ENCODE measurements at places on chromosomes 4 and X. TPM values are rescaled to one million over a fixed set of nuclear protein-coding genes. Genes with fewer than 3 reads are reported as not detected.

- H3K4me1 ChIP-seq = no peaks in the 10 kb centered on the region
- no peaks in the 10 kb centered on the region for H3K36me3 ChIP-seq
- no peak overlapping the region for H3K27ac ChIP-seq
- DNase-seq = no peak
- H3K4me3 ChIP-seq = no peak overlapping the region
Measured at GRCh38 chr4:11847167-11847566, 418.5 kb upstream of the HS3ST1 start.

GRCh38 chrX:106702636-106703035 is 23.9 kb upstream of the RNF128 start:
- no peaks in the 10 kb centered on the region for H3K4me1 ChIP-seq
- DNase-seq = no peak

- H3K4me1 ChIP-seq = no peaks in the 10 kb centered on the region
- H3K27ac ChIP-seq = no peak overlapping the region
- no peak overlapping the region for H3K4me3 ChIP-seq
- DNase-seq = no peak
- H3K36me3 ChIP-seq = no peaks in the 10 kb centered on the region
- H3K27me3 ChIP-seq = no peaks in the 10 kb centered on the region
Measured at GRCh38 chrX:45068569-45068968, 132.1 kb downstream of the DIPK2B start.

DNA sequence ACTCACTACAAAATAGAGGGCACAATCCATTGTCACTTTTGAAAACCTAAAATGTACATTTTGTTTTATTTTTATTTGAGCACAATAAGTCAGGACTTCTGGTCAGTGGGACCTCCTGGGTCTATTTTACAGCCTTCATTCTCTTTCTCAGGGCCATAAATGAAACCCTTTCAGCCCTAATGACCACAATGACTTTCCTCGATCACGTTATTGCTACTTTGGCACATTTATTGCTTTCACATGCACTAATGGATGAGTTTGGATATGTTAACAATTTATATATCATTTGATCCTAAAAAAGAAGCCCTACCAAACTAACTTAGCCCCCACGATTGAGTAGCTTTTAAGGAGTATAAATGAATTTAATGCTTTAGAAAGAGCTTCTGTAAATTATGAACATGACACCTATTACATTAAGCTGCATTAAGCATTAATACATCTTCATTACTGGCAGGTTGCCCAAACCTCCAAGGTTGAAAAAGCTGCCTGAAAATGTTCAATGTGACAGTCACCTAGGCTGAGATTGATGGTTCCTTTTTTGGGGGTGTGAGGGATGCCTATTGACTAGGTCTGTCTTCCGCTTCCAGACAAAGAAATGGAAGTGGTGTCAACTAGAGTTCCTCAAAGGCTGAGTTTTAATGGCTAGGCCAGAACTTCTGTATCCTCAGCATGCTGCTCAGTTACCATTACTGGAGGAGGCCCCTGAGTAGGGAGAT is 296.4 kb downstream of the GPAT3 start:
- H3K4me1 ChIP-seq = no peaks in the 10 kb centered on the region
- H3K4me3 ChIP-seq = no peak overlapping the region
- no peaks in the 10 kb centered on the region for H3K36me3 ChIP-seq
- no peak for DNase-seq

DNA sequence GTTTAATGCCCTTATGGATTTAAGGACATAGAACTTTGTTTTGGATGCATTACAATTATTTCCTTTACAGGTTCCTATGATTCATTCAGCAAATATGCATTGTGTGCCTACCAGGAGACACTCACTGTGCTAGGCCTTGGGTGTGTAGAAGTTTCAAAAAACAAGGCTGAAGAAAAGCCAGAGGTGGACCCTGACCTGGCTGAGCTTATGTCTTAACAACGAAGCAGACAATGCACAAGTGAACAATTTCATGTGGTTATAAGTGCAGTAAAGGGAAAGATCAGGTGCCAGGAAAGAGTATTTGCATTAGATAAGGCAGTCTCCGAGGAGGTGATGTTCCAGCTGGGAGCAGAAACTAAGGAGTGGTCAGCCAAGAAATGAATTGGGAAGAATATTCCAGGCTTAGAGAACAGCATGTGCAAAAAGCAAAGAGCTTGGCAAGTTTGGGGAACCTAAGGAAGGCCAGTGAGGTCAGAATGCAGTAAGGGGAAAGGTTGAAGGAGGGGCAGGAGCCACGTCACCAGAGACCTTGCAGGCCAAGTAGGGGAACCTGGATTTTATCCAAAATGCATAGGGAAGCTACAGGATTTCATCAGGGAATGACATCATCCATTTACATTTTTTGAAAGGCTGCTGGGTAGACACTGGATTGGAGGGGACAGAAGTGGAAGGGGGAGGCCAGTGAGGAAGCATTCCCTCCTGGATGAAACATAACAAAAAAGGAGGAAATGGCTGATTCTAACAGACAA is 193.6 kb downstream of the SOWAHB start:
- no peak for DNase-seq
- no peak overlapping the region for H3K4me3 ChIP-seq
- H3K27me3 ChIP-seq = no peaks in the 10 kb centered on the region

Gene ETDB
- not detected for total RNA-seq

DNA sequence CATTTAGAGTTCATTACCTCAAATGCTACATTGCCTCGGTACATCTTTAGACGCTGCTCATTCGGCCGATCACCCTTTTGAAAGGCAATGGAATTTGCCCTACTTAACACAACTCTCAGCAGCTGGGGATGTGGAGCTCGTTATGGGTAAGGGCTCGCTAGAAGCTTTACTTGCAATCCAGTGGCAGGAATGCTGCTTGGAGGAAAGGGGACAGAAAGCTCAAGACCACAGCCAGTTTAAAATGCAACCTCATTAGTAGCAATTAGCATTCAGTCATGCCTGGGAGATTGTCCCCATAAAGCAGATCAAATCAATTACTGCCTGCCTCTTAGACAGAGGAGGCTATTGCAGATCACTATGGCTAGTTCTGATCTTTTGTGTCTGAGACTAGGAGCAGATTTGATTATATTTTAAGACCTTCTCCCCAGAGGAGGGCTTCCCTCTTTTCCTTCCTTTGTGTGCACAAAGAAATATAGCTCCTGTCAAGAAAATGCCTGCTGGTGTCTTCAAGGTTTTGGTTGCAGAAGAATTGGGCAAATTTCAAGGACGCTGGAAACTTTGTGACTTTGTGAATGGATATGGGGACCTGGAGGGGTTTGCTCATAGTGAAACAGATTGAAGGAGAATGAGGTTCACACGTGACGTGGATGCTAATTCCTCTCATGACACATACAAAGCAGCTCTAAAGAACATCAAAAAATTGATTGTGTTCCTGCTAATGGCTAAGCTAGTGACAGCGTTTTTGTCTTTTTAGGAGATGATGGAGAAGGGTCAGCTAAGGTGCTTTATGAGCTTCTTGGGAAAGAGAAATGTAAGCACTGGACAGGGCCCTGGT is 237.5 kb upstream of the GLRA2 start:
- DNase-seq = no peak
- peaks cover 7% of the 10 kb centered on the region for H3K27me3 ChIP-seq
- no peaks in the 10 kb centered on the region for H3K36me3 ChIP-seq
- H3K27ac ChIP-seq = no peak overlapping the region
- no peak overlapping the region for H3K4me3 ChIP-seq
- no peaks in the 10 kb centered on the region for H3K4me1 ChIP-seq

Gene KLB
- total RNA-seq = 23.2 TPM

DNA sequence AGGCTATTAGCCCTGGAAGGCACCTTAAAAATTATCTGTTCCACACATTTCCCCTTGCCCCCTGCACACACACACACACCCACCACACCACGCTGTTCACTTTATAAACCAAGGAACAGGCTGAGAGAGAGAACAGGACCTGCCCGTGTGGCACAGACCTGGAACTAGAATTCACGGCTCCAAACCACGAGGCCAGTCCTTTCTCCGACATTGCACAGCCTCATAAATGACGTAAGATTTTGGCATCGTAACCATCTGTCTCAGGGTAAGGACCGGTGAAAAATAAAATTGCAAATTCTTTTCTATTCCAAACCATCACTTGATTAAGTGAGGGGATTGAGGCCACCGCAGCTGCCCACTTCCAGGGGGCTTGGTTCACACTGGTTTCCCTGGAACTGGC is 330.3 kb downstream of the BCOR start:
- no peaks in the 10 kb centered on the region for H3K27me3 ChIP-seq
- H3K4me1 ChIP-seq = no peaks in the 10 kb centered on the region
- H3K36me3 ChIP-seq = no peaks in the 10 kb centered on the region
- DNase-seq = no peak
- H3K4me3 ChIP-seq = no peak overlapping the region

DNA sequence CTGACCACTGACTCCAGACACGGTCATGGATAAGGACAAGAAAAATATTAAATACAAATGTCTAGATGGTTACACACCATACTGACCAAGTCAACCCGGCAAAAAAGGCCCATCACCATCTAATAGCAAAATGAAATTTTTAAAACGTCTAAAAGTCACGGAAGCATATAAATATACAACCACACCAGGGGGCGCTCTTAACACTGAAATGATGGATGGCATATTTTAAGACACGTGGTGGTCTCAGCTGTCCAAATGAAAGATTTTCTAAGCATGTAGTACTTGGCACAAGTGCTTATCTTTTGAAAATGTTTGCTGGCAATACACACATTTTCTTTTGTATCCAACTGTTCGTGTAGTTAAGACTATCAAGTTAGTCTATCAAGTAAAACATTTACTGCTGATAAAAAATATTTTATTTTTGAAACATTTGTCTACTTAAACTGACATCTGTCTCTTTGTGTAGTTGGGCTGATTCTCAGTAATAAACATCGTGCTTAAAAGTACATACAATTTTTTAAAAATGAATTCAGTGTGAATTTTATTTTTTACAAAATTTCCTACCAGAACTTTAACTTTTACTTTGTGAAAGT is 64.6 kb downstream of the COX7B2 start:
- H3K4me3 ChIP-seq = no peak overlapping the region
- no peaks in the 10 kb centered on the region for H3K4me1 ChIP-seq
- no peak overlapping the region for H3K27ac ChIP-seq
- no peaks in the 10 kb centered on the region for H3K27me3 ChIP-seq
- no peaks in the 10 kb centered on the region for H3K36me3 ChIP-seq

GRCh38 chr4:25128671-25129070 is 31.6 kb downstream of the SEPSECS start:
- H3K4me3 ChIP-seq = no peak overlapping the region
- H3K27me3 ChIP-seq = no peaks in the 10 kb centered on the region
- H3K36me3 ChIP-seq = peaks cover 4% of the 10 kb centered on the region
- H3K27ac ChIP-seq = no peak overlapping the region
- H3K4me1 ChIP-seq = no peaks in the 10 kb centered on the region
- DNase-seq = no peak

DNA sequence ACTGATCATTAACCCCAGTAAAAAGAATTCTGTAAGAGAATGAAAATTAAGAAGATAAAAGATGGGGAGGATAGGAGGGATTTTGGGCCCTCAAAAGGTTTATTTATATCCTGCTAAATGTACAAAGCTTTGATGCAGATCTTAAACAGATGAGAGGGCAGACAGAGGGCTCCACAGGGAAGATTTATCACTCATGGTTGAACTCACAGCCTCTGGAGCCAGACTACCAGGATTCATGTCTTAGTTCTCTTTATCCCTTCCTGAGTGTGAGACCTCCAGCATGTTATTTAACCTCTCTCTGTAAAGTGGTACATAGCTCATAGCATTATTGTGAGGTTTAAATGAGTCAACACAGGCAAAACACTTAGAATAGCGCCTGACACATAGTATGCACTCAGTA is 74.4 kb downstream of the SOWAHB start:
- H3K27me3 ChIP-seq = no peaks in the 10 kb centered on the region
- H3K4me1 ChIP-seq = no peaks in the 10 kb centered on the region
- H3K27ac ChIP-seq = no peak overlapping the region
- H3K4me3 ChIP-seq = no peak overlapping the region
- no peak for DNase-seq

DNA sequence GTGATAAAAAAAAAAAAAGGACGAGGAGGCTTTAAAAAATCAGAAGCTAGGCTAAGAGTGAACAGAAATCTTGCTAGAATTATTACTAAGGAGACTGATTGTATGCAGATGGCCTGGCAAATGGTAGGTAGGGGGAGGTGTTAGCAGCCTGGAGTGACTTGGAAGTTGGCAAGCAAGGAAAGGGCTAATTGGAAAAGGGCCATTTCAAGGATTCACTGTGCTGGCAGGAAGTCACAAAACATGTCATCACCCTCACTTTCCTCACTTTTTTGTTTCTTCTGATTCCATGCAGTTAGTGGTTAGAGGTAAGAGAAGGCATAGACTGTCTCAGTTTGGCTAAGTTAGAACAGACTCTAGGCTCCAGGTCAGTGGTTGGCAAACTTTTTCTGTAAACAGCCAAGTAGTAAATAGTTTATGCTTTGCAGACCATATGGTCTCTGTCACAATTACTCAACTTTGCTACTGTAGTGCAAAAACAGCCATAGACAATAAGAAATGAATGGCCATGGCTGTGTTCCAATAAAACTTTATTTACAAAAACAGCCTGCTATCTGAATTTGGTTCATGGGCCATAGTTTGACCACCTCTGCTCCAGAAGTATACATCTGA is 646.5 kb upstream of the ACTRT1 start:
- no peak overlapping the region for H3K4me3 ChIP-seq
- H3K27ac ChIP-seq = no peak overlapping the region
- H3K27me3 ChIP-seq = peaks cover 20% of the 10 kb centered on the region
- H3K4me1 ChIP-seq = no peaks in the 10 kb centered on the region
- DNase-seq = no peak

DNA sequence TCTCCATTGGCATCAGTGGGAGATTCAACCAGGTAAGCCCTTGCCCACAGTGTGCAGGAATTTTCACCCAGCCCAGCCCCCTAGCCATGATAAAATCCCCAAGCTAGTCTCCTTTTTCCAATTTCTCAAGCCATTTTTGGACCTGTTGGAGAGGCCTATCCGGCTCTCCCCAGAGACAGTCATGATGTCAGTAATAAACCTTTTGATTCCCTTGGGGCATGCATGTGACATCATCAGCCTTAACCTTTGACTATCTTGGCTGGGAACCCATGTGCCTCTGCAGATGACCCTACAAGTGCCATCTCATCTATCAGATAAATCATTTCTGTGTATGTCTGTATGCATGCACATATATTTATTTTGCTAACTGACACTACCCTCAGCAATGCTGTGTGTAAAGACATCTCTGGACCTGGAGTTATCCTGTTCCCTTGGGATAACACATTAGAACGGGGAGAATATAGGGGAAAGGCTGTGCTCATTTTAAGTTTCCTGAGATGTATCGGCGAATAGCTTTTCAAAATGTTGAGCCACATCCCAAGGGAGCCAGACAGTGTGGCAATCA is 51.0 kb downstream of the CYTL1 start:
- no peaks in the 10 kb centered on the region for H3K4me1 ChIP-seq
- no peak overlapping the region for H3K27ac ChIP-seq
- H3K4me3 ChIP-seq = no peak overlapping the region
- H3K27me3 ChIP-seq = no peaks in the 10 kb centered on the region
- DNase-seq = no peak

DNA sequence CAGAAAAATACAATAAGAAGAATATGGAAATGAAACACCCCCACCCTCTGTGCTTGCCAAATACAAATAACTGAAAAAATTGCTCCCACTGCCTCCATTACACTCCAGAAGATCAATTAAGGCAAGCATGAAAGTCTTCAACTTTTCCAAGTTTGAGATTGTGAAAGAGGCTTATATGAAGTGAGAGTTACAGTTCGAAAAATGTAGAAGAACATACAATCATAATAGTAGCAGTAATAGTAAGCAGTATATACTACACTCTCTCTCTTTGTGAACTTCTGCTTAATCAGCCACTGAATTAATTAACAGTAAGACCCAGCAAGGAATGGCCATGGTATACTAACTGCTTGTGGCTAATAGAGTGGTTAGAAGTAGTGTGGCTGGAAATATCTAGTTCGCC is 923.2 kb downstream of the RPA4 start:
- no peak overlapping the region for H3K4me3 ChIP-seq
- H3K27me3 ChIP-seq = no peaks in the 10 kb centered on the region
- H3K27ac ChIP-seq = no peak overlapping the region
- no peak for DNase-seq
- no peaks in the 10 kb centered on the region for H3K36me3 ChIP-seq
- H3K4me1 ChIP-seq = no peaks in the 10 kb centered on the region

Gene FRMD7
- not detected for total RNA-seq

Measured in breast epithelium (tissue), 4 donors.